ENCODE measurements at places on chromosomes 3 and 15.
A peak's percentile ranks its signal among the peaks of the same experiment; 100 is the strongest.

DNA sequence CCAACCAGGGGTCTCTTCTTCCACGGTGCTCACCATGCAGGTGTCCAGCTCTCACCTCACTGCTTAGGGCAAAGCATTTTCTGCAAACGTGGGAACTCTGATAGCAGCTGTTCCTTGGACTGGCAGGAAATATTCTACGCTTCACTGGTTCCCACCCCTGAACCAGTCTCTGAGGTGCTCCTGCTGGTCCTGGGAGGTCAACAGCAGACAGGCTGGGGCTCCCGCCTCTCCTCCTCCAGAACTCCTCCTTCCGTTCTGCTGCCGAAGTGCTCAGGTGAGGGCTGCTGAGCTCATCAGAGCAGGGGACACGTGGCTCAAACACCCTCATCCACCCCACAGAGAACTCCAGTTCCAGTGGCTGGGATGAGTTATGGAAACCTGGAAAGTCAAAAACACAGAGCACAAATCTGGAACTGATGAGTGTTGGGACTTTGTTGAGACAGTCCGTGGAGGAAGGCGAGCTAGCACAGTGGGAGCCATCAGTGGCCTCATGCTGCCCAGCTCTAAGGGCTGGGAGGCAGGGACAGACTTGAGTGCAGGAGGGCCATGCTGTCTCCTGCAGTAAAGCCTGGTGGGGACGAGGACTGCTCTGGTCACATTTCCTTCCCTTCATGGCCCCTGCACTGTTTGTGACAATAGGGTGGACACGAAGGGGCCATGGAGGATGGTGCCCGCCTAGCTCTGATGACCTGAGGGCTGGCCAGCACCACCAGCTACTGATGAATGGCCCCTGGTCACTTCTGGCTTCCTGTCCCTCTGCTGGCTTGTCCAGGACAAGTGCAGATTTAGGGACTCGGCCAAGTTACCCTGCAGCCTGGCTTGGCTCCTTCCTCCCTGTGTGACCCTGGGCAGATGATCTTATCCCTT lies 137.8 kb downstream of the KLF13 start:
- no peak for DNase-seq

- DNase-seq = no peak
Observed at GRCh38 chr3:15539066-15539465, 17.6 kb upstream of the COLQ start.

- no peak for DNase-seq
Observed at GRCh38 chr3:195708061-195708460, 12.7 kb upstream of the MUC20 start.

DNA sequence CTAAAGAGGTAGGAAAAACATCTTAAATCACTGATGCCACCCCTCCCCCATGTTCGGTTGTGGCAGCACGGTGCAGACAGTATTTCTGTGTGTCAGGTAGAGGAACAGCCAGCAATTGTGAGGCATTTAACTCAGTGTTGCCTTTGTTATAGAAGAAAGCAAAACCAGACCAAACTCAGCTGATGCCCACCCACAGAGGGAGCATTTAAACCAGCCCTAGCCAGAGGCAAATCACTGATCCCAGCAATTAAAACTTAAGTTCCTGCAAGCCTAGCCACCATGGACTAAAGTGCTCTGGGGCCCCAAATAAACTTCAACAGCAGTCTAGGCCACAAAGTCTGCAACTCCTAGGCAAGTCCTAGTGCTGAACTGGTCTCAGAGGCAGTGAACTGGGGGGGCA lies 94.5 kb downstream of the CFAP20DC start:
- DNase-seq = no peak

DNA sequence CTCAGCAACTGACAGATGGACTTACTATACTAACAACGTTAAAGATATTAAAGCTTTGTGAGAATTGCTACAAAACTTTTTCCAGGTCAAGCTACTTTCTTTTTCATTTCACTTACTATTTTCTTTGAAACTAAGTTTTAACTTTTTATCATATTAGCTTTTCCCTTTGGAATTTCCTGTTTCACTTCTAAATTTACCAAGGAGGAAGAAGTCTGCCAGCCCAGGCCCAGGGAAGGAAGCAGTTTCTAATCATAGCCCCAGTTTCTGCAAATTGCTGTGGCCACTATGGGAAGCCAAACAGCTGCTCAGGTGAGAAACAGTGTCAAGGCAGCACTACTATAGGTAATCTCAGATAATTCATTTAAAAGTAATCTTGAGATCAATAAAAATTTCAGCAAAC lies 18.4 kb downstream of the CYFIP1 start:
- DNase-seq = no peak

DNA sequence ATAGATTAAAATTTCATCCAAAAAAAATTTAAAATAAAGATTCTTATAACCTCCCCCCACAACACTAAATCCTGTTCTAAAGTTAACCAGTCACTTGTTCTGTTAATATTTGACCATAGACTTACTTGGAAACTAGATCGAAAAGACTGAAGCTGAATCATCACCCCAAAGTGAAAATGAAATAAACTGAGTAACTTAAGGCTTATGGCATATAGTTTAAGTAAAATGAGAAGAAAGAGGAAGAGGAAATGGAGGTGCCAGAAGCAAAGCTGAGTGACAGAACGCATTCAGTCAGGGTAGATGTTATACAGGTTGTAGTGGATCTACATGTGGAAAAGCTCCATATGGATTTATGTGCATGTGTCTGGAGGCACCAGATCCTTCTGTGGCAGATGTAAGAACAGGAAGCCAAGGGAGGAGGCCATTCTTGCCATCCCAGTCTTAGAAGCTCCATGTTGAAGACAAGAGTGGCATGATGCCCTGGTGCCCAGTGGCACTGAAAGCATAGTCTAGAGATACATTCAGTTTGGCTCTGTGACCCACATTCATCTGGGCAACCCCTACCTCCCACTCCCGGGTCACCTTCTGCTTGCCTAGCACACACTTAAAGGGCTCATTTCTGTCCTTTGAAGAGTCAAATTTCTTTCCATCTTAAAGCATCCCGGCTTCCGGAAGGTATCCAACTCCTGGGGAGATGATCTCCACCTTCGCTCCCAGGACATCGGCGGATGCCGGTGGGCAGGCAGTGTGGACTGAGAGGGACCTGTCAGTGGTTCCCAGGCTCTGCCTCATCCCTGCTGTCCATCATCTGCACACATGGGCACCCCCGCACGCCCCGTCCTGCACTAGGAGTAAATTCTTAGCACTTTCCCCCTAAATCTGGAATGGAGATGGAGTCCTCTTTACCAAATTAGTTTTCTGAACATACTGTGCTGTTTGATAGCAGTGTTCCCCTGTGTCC lies 90.8 kb downstream of the NEO1 start:
- no peak for DNase-seq

DNA sequence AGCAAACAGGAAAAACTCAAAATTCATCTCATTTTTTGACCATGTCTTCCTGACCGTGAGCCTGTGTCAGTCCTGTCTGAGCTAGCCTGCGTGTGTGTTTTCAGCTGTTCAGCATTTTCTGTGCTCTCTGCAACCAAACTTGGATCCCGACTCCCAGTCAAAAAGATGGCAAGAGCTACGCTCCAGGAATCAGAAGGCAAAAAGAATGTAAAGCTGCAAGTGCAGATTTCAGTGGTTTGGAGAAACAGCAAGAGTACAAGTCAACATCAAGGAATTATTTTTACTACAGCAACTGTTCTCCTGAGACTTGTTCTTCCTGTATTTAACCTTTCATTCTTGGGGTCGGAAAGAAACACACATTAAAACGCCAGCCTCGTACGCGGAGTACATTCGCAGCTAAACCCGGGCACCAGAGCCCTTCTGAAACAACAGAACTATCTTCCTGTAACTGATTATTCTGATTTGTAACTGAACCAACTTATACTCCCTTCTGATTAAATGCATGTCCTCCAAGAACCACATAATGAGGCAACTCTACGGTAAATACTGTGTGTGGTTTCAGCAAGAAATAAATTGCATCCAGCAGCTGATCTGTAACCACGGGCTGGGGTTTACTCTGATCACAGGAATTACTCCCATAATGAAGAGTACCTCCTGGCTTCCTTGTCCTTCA lies 107.4 kb downstream of the LRIG1 start:
- DNase-seq = peak; percentile 67

- DNase-seq = no peak
Observed at GRCh38 chr3:24545887-24546286, 51.2 kb upstream of the THRB start.

GRCh38 chr3:52420388-52420787 lies 24.5 kb downstream of the SEMA3G start:
- peak; percentile 32 for DNase-seq

GRCh38 chr3:158091531-158091930 lies 14.7 kb downstream of the SHOX2 start:
- DNase-seq = peak; percentile 21

DNA sequence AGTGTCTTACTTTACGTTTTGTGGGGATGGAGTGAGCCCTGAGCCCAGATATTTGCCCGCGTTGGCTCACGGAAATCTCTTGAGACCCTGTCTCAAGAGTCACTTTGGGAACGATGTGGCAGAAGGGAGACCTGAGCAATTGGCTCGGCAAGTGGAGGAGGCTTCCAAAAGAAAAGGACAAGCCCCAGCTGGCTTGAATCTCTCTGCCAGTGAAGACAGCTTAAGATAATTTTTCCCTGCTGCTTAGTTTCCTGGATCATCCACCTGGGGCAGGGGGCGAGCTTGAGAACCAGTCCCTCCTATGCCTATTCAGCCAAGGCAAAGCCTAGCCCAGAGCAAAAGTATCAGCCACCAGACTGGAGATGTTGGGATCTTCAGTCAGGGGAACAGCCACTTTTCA lies 708 bp downstream of the SEC22A start:
- no peak for DNase-seq

- DNase-seq = no peak
Observed at GRCh38 chr15:81475926-81476325, 101.9 kb upstream of the TMC3 start.

GRCh38 chr3:16866571-16866970 lies 18.2 kb upstream of the PLCL2 start:
- DNase-seq = no peak

GRCh38 chr15:90609242-90610180 lies 79.8 kb downstream of the CRTC3 start:
- DNase-seq = no peak

- DNase-seq = peak; percentile 97
Observed at GRCh38 chr15:85527895-85528294, 147.5 kb downstream of the AKAP13 start.

DNA sequence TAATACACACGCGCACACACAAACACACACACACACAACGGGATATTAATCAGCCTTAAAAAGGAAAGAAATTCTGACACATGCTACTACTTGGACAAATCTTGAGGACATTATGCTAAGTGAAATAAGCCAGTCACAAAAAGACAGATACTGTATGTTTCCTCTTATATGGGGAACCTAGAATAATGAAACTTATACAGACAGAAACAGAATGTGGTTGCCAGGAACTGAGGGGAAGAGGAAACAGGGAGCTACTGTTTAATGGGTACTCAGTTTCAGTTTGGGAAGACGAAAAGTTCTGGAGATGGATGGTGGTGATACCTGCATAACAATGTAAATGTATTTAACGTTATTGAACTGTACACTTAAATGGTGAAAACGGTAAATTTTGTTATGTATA lies 20.2 kb downstream of the ICE2 start:
- no peak for DNase-seq

- DNase-seq = no peak
Observed at GRCh38 chr3:188916934-188917401, 254.8 kb upstream of the TPRG1 start.

GRCh38 chr3:194730365-194730764 lies 44.7 kb downstream of the FAM43A start:
- no peak for DNase-seq

GRCh38 chr15:42427429-42428223 lies 63.3 kb downstream of the ZNF106 start:
- peak; percentile 76 for DNase-seq

DNA sequence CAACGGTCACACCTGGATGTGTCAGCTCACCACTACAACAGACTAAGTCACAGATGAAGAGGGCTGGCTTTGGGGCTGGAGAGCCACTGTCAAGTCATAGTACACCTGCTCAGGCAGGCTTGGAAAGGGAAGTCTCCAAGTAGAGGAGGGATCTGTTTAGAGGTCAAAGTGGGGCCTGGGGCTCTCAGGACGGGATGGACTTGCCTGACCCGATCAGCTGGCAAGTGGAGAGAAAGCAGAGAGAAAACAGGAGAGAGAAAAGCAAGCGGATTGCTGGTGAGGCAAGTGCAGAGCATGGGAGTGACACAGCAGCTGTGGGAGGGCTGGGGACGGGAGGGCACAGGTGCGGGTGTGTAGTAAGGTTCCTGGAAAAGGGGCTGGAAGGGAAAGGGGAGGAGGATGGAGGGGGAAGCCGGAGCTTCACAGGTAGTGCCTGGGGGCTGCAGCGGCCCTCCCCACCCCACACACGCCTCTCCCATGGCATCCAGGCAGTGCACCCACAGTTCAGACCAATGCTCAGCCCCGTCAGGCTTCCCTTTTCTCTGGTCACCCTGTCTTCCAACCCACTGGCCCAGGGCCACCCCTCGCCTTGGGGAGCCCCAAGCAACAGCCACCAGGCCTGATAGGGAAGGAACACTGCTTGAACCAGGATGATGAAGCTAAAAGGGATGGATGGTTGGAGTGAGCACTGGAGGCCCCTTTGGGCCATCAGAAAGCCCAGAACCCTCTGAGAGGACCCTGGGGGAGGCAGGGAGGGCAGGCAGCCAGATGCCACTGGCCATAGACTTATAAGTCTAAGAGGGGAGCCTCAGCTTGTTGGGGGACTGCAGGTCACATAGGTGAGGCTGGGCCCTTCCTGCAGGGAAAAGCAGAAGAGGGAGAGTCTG lies 8.5 kb downstream of the RPS17 start:
- DNase-seq = no peak

GRCh38 chr3:10716964-10717363 lies 99.1 kb upstream of the SLC6A11 start:
- DNase-seq = no peak

DNA sequence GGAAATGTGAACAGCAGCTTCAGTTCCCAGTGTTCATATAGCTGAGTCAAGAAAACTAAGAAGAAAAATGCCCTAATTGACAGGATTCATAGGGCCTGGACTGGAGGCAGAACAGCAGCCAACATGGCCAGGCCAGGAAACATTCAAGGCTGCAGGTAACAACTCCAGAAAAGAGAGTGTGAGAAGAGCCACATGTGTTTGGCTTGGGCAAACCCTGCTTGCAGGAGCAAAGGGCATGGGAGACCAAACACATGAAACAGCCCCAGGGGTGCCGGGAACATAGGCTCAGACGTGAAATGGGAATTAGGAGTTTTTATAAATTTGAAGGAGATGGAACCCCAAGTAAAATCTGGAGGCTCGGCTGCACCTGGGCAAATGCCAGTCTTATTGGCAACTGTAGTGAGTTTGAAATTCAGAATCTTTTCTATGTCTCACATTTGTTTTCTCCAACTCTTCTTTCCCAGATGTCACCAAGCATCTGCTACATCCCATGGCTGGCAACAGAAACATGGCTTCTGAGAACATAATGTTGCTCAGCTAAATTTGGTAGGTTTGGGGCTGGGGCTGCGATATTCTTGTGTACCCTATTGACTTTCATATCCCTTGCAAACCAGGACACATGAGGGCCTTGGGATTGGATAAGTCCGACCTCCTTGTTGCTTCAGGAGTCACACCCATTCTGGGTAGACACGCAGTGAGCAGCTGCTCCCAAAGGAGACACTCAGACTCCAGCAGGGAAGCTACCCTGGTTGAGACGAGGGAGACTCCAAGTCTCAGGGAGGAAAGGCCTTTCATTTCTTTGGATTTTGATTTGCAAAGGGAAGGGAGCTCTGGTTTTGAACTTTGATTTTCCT lies 98.9 kb upstream of the CLSTN2 start:
- DNase-seq = no peak

GRCh38 chr3:72744330-72744729 lies 103.9 kb downstream of the SHQ1 start:
- DNase-seq = no peak

GRCh38 chr15:40310001-40310959 lies 2.5 kb upstream of the PLCB2 start:
- no peak for DNase-seq

Data from skin of body (tissue), 3 donors.